ENCODE measurements at places on chromosomes 5 and 9. TPM values are rescaled to one million over a fixed set of nuclear protein-coding genes. Genes with fewer than 3 reads are reported as not detected.

DNA sequence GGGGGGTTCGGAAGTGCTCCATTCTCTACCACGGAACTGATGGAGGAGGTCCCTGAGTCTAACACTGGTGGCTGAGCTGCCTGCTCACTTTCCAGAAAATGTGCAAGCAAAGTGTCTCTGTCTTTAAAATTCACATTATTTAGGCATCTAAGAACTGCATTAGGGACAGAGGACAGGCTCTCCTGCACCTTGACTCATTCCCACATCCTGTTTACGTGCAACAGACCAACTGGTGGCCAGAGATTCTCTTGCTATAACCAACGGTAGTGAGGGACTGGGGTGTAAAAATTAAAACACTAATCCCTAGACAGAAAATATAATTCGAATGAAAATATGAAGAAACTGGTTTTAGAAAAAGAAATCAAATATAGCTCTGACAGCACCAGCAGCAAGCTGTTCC lies 320.9 kb downstream of the IRX2 start:
- no peak for DNase-seq

DNA sequence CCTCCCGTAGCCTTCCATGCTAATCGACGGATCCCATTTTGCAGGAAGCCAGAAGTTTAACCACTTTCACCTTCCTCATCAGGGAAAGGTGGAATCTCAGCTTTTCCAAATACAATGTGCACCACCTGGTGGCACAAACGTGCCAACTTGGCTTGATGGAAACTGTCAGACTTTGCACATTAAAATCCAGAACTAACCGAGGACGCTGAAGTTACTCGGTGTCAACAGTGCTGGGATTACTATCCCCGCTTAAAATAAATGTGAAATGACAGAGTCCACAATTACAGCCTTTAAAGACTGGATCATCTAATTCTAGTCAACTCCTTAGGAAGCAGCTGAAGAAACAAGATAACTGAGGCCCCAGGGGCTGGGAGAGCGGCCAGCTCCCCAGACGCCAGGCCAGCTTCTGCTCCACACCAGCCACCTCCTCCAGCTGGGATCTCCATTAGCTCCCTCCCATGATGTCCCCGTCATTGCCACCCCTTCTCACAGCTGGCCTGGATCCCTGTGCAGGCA lies 50.1 kb upstream of the RETREG1 start:
- DNase-seq: no peak

DNA sequence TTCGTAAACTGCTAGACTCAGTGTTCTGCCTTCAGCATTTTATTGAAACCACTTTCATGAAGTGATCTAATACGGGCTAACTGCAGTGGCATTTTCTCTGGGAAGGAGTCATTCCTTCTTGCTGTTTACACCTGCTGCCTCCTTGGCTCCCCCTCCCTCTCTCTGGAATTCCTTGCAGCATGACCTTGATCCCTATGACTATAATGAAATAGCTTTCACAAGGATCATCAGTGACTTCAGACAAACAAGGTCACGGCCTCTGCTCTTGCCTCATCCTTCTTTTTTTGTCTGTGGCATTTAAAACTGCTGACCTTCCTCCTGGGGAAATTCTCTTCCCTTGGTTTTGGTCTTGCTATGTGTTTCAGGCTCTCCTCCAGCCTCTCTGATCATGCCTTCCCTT lies 90.2 kb downstream of the ZNF462 start:
- no peak for DNase-seq

- no peak for DNase-seq
These were observed 20.3 kb downstream of the LMX1B start for GRCh38 chr9:126633881-126634558.

- DNase-seq: no peak
These were observed 16.1 kb downstream of the CPLX2 start for GRCh38 chr5:175887463-175887862.

GRCh38 chr9:72984226-72984947 lies 31.5 kb upstream of the ALDH1A1 start:
- no peak for DNase-seq

DNA sequence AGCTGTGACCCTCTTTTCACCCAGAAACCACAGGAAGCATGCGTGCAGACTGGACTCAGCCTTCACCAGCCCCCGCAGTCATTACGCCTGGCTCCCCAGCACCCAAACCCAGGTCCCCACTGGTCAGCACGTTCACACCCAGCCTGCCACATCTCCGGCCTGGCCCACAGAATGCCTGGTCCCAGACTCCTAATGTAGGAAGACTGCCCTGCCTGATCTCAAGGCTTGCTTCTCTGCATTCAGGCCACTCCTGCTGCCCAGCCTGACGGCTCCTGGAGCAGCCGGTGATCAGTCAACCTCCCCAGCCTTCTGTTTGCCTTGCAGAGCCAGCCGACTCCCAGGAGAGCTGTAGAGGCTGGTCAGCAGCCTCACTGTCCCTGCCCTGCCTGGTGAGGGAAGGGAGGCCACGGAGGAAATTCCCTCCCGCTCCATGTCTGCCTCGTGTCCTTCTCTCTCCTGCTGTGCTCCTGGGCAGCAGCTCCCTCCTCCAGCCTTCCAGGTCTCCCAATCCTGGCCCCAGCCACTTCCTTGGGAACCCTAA lies 25.4 kb downstream of the ADAMTS2 start:
- no peak for DNase-seq

DNA sequence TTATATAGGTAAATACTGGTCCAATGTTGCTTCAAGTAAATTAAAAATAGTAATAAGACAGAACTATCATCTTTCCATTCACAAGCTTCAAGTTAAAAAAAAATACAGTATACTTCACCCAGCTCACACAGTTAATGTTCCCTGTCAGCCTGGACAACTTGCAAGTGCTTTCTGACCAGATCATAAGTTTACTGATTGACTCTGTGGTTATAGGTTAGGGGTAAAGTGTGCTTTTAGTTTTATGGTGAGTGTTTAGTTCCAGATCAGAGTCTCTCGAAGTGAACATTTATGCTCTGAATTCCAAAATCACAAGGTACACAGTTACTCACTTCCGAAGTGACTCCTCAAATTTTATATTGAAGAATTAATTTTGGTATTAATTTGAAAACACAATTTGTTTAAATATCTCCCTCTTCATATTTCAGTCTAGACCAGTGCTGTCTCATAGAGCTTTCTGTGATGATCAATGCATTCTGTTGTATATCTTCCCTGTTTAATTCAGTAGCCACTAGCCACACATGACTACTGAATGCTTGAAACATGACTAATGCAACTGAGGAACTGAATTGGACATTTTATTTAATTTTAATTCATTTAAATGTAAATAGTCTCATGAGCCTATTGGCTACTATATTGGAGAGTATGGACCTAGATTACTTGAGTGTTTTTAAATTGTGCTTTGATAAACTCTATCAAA lies 90.7 kb downstream of the MEF2C start:
- DNase-seq: no peak

- DNase-seq: no peak
These were observed 377.7 kb downstream of the PIK3R1 start for GRCh38 chr5:68593211-68593671.

DNA sequence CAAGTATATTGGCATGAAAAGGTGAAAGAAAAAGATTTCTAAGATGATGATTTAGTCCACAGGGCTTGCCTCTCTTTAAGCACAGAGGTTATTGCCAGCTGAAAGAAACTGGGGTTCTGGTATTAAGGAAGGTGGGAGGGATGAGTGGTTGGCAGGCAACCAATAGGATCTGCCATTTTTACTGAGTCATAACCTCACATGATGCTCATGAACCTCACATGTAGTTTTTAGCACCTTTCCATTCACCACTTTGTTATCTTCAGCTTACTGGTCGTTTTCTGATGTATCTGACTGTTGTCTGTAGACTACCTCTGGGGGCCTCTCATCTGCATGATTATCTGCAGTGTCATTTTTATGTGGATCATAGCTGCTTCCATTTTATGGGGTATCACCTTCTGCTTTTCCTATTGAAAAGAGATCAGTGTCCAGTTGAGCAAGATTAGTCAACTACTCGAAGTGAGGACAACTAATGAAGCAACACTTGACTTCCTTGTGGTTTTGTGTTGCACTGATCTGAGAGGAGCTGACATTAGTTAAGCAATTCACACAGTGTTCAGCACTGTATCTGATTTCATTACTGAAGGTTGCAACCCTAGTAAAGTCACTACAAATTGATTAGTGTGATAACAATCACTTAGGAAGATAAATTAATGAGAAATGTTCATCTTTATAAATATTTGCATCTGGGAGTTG lies 186.3 kb downstream of the SGCD start:
- no peak for DNase-seq

DNA sequence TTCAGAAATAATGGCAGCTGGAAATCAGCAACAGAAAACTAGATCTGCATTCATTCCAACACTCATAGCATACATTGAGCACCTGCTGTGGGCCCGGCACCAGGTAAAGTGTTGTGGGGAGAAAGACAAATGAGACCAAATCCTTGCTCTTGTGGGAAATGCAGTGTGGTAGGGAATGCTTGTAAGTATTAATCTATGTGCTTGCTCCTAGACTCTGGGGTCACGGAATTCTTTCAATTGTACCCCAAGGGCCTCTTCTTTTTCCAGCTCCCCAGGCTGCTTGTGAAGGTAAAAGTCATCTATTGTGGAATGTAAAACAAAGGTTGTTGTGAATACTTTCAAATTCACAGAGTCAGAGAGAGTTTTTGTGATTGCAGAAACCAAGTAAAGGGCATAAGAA lies 501.9 kb downstream of the CDK5RAP2 start:
- DNase-seq: no peak

DNA sequence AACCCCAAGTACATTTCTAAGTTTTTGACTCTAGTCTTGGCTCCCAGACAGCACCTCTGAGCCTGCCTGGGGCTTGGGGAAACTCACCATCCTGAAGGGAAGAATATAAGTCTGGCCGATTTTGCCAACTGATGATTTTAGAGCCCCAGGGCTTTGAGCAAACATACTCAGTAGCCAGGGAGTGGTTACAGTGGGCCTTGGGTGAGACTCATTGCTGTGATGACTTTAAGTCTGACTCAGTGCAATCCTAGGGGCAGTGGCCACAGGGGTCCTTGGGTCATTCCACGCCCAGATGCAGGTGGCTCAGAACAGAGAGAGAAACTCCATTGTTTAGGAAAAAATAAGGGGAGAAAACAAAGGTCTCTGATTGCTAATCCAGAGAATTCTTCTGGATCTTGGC lies 312.0 kb upstream of the EDIL3 start:
- no peak for DNase-seq

DNA sequence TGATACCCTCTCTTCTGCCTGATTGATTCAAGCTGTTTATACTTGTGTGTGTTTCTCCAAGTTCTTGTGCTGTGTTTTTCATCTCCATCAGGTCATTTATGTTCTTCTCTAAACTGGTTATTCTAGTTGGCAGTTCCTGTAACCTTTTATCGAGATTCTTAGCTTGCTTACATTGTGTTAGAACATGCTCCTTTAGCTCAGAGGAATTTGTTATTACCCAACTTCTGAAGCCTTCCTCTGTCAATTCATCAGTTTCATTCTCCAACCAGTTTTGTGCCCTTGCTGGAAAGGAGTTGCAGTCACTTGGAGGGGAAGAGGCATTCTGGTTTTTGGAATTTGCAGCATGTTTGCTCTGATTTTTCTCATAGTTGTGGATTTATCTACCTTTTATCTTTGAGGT lies 126.2 kb upstream of the FTMT start:
- no peak for DNase-seq

GRCh38 chr5:83567741-83568140 lies 96.2 kb downstream of the VCAN start:
- no peak for DNase-seq

The PCDHB3 gene
- total RNA-seq: 8.8 TPM

The PCDHGB5 gene
- total RNA-seq: 1.3 TPM

The PCDHGA5 gene
- total RNA-seq: 0.16 TPM

The HK3 gene
- total RNA-seq: not detected

The ADGRV1 gene
- 0.99 TPM for total RNA-seq

The DBH gene
- not detected for total RNA-seq
